NCI-H1105 treated with DMSO at 0.1 percent for 48 hours (cell line): ENCODE measurements at places on chromosomes 2 and 18.

GRCh38 chr2:216517447-216518225, 19.0 kb downstream of the RPL37A start:
- DNase-seq = no peak

DNA sequence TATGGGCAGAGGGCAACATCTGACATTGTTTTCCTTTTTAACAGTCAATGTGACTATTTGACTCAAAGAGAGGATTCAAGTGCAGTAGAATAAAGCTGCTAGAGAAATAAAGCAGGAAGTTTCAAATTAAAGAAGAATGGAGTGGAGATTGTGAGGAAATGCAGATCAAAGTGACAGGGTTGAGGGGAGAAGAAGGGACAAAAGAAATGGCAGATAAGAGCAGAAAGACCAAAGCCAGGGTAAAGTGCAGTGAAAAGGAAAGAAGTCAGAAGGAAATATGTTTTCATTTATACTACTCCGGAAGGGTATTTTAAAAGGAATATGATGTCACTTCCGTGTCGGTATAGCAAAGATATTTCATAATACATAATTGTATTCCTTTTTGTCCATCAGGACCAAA, 297.5 kb upstream of the CRIM1 start:
- no peak for DNase-seq

DNA sequence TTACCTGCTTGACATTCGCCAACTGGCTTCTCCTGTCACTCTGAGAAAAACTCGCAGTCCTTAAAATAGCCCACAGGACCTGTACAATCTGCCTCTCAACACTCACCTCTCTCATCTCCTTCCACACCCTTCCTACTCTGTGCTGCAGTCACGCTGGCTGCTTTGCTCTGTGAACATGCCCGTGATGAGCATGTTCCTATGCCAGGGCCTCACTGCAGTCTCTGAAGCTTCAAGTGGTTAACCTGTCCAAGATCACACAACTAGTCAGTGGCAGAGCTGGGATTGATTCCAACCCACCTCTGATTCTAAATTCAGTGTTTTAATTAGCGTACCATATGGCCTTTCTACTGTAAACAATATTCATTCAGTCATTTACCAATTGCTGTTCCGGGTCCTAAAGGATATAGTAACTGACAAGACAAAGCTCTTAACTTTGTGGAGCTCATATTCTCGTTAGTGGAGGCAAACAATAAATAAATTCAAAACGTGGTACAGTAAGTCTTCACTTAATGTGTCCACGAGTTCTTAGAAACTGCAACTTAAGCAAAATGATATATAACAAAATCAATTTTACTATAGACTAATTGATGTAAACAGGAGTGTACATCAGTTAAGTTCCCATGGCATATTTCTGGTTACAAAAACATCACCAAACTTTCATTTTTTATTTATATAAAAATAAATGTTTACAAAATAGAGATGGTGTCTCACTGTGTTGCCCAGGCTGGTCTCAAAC, 38.9 kb upstream of the FBXO11 start:
- no peak for DNase-seq

GRCh38 chr18:13401404-13401803, 182.8 kb downstream of the LDLRAD4 start:
- DNase-seq = no peak

DNA sequence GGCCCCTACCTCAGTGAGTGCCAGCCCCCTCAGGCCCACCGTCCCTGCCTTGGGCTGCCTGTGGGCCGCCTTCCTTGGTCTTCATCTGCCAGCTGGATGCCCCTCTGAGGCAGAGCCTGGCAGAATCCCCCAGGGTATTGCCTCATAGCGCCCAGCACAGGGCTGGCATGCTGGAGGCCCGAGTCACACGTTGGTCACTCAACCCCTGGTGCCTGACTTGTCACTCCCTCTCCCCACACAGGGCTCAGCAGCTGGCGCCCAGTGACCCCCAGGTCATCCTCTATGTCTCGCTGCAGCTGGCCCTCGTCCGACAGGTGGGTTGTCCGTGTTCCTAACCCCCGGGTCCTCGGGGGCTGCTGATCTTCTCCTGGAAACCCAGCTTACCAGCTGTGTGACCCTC, 108.4 kb upstream of the MCFD2 start:
- no peak for DNase-seq

- DNase-seq = no peak
Measured at GRCh38 chr2:159873258-159873657, 75.2 kb upstream of the CD302 start.

GRCh38 chr2:38731684-38732221, 19.4 kb downstream of the SRSF7 start:
- DNase-seq = no peak

DNA sequence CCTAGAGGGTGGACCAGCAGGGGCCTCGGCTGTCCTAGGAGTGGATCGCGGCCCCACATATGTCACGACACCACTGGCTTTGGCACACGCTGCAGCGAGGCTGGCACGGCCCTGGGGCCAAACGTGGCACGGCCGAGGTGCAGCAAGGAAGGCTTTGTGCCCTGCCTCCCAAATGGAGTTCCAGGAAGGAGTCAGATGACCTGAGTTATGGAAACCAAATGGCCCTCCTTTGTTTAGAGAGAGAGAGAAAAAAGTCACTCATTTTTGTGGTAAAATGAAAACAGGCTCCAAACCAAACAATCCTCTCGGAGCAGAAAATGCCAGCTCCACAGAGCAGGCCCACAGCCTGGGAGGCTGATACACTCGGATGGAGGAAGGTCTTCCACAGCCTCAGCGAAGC, 105.6 kb downstream of the ANTXR1 start:
- DNase-seq = no peak

GRCh38 chr2:231513746-231514224, 16.5 kb downstream of the NMUR1 start:
- DNase-seq = no peak

GRCh38 chr18:76859474-76860339, 37.4 kb downstream of the ZNF236 start:
- no peak for DNase-seq

DNA sequence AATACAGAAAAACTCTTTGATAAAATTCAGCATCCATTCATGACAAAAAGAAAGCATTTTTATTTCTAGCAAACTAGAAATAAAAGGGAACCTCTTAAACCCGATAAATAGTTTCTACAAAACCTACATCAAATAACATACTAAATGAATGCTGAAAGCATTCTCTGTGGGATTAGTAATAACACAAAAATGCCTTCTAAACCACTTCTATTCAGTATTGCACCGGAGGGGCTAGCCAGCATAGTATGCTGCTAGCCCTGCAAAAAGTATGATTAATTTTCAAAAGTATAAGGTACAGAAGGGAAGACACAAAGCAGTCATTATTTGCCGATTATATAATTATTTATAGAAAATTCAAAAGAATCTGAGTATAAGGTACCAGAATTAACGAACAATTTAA, 145.2 kb downstream of the DTNB start:
- DNase-seq = no peak

GRCh38 chr2:3422161-3422779, 42.8 kb downstream of the TRAPPC12 start:
- DNase-seq = no peak

DNA sequence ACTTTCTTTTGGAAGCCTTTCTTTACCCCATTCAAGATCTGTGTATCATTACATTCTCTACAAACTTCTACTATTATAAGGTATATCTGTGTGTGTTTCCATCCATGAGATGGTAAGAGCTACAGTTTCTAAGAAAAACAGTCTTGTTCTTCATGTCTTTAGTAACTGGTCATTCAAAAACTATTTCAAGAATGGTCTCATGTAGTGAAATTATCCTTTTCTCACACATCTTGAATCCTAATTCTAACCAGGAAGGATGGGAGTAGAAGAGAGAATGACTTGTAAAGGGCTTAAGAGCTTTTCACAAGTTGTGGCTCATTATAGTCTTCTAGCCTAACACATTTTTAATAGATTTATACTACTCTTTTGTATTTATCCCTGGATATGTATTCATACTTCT, 47.3 kb downstream of the ROCK1 start:
- no peak for DNase-seq

DNA sequence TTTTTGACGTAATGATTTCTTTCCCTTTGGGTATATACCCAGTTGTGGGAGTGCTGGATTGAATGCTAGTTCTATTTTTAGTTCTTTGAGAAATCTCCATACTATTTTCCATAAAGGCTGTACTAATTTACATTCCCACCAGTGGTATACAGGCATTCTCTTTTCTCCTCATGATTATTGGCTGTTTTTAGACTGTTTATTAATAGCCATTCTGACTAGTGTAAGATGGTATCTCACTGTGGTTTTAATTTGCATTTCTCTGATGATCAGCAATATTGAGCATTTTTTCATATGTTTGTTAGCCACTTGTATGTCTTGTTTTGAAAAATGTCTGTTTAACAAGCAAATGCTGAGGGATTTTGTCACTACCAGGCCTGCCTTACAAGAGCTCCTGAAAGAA, 9.2 kb upstream of the CD28 start:
- DNase-seq = no peak

GRCh38 chr2:84959566-84960506, 11.1 kb upstream of the KCMF1 start:
- peak; percentile 13 for DNase-seq

GRCh38 chr2:216568576-216568975, 64.6 kb upstream of the IGFBP2 start:
- DNase-seq = no peak

- no peak for DNase-seq
Measured at GRCh38 chr2:162243294-162243693, at the start of gene FAP. TSS of gene FAP (minus strand) at chr2:162243445. CDS start at chr2:162243327, 118 bp downstream.

DNA sequence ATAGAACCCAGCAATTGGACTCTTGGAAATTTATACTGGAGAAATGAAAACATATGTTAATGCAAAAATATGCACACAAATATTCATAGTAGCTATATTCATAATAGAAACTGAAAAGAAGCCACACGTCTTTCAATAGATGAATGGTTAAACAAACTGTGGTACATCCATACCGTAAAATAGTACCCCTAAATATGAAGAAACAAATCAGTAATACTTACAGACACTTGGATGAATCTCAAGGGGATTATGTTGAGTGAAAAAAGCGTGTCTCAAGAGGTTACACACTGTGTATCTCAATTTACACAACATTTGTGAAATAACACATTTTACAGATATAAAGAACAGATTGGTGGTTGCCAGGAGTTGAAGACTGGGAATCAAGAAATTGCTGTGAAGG, 61.1 kb upstream of the ARHGAP15 start:
- no peak for DNase-seq

DNA sequence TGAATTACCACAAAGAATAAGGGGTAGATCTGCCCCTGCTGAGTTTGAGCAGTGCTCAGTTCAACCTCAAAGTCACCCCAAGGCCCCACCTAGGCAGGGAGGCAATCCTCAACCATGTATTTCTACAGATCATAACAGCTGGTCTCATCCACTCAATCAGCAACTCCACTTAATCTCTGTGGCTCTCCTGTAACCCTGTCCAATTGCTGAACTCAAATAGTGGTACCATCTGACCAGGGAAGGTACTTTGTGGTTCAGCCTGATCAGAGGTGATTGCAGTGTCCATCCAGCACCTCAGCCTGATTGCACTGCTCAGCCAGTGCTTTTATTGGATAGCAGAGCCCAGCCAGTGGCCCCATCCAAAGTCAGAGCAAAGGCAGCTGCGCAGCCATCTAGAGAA, 91.0 kb upstream of the SLC4A10 start:
- DNase-seq = no peak

- DNase-seq = no peak
Measured at GRCh38 chr2:237182422-237183123, 96.9 kb downstream of the COPS8 start.

DNA sequence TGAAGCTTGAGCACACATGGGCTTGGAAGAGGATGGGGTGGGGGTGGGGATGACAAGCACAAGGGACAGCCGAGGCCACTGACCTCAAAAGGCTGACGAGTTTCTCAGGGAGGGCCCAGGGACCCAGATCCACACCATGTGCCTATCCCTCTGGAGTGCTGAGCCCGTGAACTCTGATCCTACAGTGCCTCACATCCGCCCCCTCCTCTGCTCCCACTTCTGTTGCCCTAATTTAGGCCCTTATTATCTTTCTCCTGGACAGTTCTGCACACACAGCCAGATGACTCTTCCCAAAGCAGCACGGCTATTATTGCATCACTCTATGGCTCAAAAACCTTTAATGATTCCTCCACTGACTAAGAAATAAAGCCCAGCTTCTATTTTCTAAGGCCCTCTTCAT, 24.8 kb downstream of the CYRIA start:
- no peak for DNase-seq

DNA sequence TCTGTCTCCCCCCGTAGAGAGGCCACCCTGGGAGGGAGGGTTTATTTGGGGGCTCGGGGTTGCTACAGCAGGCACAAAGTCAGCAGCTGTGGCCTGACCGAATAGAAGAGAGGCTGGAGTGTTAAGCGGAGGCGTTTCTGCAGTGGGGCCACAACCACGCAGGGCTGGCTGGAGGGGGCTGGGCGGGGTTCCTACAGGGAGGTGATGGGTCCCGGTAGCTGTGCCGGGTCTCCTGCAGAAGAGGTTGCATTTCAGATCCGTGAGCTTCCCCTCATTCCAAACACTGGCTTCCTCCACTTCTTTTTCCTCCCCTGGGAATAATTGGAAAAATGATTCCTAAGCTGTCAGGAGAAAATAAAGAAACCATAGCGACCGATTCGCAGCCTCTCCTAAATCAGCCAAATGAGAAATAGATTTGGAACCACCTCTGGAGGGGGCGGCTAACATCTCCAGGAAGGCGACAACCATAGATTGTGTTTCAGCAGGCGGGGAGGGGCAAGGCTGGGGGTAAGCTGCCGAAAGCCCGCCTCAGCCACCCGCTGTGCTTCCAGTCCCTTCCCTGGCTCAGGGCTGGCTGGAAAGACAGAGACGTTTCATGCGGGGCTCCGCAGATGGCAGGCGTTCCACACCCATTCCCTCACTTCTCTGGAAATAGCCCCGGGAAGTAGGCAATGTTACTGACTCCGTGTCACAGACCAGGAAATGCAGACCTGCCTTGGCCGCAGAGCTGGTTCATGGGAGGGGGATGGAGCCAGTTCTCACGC, 85.6 kb upstream of the TAF1B start:
- DNase-seq = no peak

GRCh38 chr2:181846399-181847197, 44.9 kb upstream of the ITPRID2 start:
- no peak for DNase-seq

DNA sequence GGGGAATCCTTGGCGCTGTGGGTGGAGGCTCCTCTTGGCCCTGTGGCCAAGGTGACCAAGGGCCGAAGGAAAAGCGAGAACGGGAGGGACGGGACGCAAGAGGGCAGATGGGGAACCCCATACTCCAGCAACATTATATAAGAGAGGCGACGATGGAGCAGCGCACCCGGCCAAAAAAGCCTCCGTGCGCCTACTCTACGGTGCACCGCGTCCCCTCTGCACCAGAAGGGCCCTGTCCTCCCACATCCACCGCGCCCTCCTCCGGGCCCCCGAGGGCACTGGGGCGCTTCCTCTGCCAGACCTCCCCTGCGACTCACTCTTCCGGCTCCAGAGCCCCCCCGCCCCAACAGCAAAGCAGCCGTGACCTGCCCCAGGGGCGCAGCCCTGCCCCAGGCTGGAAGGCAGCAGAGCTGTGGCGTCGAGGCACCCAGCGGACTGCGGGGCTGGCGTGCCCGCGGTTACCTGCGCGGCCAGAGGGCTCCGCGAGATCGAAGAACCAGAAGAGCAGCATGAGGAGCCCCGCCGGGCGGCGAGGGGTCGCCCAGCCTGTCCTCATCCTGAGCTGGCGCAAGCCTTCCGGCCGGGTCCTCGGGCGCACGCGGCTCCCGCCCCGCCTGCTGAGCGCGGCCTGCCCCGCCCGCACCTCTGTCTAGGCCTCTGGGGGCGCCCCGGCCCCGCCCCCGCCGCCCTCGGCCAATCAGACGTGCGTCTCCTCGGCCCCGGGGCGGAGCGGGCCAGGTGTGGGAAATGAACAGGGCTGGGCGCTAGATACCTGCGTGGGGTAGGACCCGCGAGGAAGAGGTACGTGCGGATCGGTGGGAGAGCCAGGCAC, 106.3 kb upstream of the CD302 start:
- DNase-seq = no peak

GRCh38 chr2:112839407-112840067, 3.0 kb upstream of the IL1B start:
- no peak for DNase-seq
